ENCODE measurements at places on chromosomes 1 and 21.
A peak's percentile ranks its signal among the peaks of the same experiment; 100 is the strongest.

- DNase-seq: no peak
Measured at GRCh38 chr1:230684146-230684545, 29.8 kb downstream of the AGT start.

GRCh38 chr1:218742467-218743262 lies 397.5 kb downstream of the TGFB2 start:
- DNase-seq: no peak

- peak; percentile 12 for DNase-seq
Measured at GRCh38 chr1:39102537-39103327, 76.6 kb downstream of the NDUFS5 start.

DNA sequence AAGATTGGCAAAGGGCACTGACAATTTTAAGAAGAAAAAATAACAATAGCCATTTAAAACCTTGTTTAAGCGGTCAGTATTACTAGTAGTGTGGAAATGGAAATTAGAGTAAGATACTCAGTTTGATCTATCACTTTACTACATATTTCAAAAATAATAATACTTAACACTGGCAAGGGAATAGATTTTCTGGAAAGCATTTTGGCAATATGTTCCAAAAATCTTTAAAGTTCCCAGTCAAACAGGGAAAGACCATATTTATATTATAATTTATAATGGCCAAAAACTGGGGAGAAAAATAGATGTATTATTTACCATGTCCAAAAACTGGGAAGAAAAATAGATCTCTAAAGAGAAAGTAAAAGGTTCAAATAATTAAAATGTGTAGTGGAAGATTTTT lies 28.6 kb upstream of the C1orf21 start:
- DNase-seq: no peak

DNA sequence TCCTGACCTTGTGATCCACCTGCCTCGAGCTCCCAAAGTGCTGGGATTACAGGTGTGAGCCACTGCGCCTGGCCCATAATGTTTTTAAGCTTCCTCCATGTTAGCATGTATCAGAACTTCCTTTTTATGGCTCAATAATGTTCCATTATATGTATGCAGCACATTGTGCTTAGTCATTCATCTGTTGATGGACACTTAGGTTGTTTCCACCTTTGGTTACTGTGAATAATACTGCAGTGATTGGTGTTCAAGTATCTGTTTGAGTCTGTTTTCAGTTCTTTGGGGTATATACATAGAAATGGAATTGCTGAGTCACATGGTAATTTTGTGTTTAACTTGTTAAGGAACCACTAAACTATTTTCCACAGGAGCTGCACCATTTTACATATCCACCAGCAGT lies 17.7 kb downstream of the CMPK1 start:
- no peak for DNase-seq

GRCh38 chr1:7680955-7681268 lies 90.2 kb upstream of the VAMP3 start:
- no peak for DNase-seq

- no peak for DNase-seq
Measured at GRCh38 chr1:161481624-161482392, 23.4 kb upstream of the FCGR2A start.

DNA sequence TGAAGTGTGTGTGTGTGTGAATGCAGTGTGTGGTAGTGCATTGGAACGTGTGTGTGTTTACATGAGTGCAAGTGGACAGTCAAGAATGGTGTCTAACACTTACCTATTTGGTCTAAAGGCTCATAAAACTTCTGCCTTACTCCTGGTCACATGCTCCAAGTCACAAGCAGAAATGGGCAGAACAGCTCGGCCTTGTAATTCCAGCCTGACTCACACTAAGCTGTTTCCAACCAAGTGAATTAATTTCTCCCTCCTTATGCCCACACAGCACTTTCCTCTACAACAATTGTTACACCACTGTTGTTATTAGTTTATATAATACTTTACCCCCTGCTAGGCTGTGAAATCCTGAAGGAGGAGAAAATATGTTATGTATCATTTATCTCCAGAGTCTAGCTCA lies 43.8 kb downstream of the DDR2 start:
- no peak for DNase-seq

- no peak for DNase-seq
Measured at GRCh38 chr1:94334764-94335163, 83.4 kb upstream of the ABCD3 start.

GRCh38 chr1:64173336-64173940 lies 30.0 kb upstream of the UBE2U start:
- no peak for DNase-seq

DNA sequence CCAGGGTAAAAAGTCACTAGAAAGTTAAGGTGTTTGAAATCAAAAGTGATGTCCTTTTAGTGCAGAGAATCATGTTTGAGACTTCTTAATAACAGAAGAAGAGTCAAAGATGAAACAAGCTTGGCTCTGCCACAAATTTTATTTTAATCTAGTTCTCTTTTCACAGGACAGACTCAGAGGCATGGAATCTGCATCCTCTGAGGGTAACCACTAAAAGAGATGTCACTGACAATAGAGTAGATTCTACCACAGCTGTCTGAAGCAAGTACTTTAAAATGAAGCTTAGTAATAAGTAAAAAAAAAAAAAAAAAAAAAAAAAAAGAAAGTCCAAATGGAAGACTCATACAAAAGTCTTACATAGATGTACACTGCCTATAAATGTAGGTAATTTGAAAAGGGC lies 519.7 kb upstream of the PRMT6 start:
- no peak for DNase-seq

GRCh38 chr1:176903474-176903873 lies 261.0 kb downstream of the ASTN1 start:
- no peak for DNase-seq

- DNase-seq: no peak
Measured at GRCh38 chr1:115492880-115493279, 148.9 kb upstream of the VANGL1 start.

DNA sequence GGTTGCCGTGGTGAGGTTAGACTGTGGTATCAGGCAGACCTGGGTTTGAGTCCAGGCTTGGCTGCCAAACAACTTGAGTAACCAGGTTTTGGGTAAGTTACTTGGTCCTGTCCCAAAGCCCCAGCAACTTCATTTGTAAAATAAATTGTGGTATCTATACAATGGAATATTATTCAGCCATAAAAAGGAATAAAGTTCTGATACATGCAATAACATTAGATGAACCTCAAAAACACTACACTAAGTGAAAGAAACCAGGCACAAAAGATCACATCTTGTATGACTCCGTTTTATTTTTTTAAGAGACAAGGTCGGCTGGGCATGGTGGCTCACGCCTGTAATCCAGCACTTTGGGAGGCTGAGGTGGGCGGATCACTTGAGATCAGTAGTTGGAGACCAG lies 16.4 kb upstream of the MIXL1 start:
- DNase-seq: no peak

DNA sequence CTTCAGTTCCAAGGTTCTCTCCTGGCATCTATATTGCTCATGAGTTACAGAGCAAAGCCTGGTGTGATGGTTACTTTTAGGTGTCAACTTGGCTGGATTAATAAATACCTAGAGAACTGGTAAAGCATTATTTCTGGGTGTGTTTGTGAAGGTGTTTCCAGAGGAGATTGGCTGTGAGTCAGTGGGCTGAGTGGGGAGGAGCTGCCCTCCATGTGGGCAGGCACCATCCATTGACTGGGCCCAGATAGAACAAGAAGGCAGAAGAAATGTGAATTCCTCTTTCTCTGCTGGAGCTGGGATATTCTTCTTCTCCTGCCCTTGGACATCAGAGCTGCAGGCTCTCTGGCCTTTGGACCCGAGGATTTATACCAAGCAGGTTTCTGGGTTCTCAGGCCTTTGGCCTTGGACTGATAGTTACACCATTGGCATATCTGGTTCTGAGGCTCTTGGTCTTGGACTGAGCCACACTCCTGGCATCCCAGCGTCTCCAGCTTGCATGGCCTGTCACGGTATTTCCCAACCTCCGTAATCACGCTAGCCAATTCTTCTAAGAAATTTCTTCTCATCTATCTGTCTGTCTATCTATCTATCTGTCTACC lies 44.5 kb downstream of the B3GALT5 start:
- DNase-seq: no peak

- no peak for DNase-seq
Measured at GRCh38 chr1:215104283-215104682, 21.7 kb downstream of the KCNK2 start.

GRCh38 chr21:37074197-37074510 lies 1.1 kb downstream of the TTC3 start:
- DNase-seq: no peak
